ENCODE measurements at places on chromosomes 5 and 9.
A peak's percentile ranks its signal among the peaks of the same experiment; 100 is the strongest.

GRCh38 chr9:72351538-72352453 is 13.2 kb downstream of the ZFAND5 start:
- peak; percentile 47 for DNase-seq

DNA sequence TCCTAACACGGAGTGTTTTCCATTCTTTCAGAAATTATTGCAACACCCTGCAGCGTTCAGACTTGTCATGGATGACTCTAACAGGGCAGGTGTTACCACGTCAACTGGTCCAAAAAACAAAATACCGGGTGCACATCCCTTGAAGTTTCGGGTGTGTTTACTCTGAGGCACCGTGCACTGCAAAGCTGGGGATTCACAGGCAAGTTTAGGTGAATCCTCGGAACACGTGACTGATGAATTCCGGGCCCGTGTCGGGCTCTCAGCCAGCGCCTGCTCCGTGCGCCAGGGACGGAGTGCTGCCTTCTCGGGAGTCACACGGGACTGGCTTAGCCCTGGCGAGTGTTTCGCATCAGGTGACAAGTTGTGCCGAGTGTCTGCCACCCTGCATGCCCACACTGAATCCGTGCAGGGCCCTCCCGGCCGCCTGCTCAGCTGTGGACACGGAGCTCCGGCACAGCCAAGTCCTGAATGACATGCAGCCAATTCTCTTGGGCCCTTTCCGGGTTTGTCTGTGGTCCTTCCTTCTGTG is 66.0 kb upstream of the IRX4 start:
- DNase-seq: peak; percentile 97

- no peak for DNase-seq
Measured at GRCh38 chr5:115723220-115723619, 93.2 kb downstream of the CDO1 start.

- no peak for DNase-seq
Measured at GRCh38 chr5:1657161-1657741, 133.5 kb upstream of the LPCAT1 start.

GRCh38 chr5:174022384-174023095 is 23.0 kb upstream of the NSG2 start:
- DNase-seq: no peak
